GM12864 (cell line): ENCODE measurements at places on chromosomes 6 and 20.

DNA sequence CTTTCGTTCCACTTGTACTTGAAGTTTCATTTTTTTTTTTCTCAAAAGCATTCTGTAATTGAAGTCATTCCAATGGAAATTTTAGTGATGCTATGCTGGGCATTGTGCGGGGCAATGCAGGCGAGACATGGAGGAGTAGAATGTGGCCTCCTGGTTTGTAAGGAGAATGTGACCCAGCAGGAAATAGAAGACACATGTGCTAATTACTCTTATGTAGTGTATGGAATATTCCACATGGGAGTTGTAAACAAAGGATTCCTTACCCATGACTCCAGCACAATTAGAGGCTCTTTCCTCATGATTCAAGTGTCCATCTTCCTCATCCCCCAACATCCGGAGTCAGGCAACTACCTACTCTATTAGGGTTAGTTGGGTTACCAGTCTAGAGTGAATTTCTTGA is 14.9 kb upstream of the RFPL4B start:
- no peak for DNase-seq

DNA sequence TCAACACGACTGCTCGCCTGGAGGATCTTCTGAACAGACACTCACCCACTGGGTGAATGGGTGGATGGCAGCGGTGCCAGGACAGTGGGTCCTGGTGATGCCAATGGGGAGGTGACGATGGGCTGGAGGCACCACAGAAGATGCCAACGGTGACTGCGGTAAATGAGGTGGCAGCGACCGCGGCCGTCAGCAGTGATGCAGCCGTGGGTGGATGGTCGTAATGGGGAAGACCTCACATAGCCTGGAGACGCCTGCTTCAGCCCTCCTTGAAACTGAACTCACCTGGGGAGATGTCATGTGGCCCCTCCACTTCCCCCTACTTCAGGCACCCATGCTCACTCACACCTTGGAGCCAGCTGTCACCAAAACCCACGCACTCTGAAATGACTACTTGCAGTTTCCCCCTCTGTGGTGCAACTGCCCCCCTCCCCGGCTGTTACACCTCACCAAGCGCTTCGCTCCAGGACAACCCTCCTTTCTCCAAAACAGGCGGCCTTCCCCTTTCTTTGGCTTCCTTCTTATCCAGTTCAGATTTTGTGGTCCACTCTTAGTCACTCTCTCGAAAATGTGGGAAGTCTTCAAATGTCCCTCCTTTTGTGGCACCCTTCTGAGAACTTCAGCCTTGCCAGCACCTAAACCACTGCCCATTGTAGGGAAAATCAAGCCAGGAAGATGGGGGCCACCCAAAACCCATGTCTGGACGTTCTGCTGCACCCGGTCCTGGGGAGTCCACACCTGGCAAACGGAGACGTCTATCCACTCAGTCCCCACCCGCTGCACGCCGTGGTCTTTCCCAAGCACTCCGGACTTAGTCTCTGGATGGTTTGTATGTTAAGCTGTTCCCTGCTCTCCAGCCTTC is 10.4 kb upstream of the ABHD16B start:
- peak; percentile 92 for DNase-seq

- peak; percentile 81 for DNase-seq
Observed at GRCh38 chr6:26554697-26555504, 16.7 kb downstream of the HMGN4 start.

DNA sequence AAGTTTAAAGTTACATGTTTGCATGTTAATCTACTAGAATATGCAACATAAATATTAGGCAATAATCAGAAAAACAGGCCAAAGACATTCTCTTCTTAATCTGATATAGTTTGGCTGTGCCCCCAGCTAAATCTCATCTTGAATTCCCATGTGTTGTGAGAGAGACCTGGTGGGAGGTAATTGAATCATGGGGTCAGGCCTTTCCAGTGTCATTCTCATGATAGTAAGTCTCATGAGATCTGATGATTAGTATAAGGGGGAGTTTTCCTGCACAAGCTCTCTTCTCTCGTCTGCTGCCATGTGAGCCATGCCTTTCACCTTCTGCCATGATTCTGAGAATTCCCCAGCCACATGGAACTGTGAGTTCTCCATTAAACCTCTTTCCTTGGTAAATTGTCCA is 1241.7 kb upstream of the ADGRB3 start:
- DNase-seq: no peak

- no peak for DNase-seq
Observed at GRCh38 chr20:54351371-54352136, 123.8 kb upstream of the DOK5 start.

DNA sequence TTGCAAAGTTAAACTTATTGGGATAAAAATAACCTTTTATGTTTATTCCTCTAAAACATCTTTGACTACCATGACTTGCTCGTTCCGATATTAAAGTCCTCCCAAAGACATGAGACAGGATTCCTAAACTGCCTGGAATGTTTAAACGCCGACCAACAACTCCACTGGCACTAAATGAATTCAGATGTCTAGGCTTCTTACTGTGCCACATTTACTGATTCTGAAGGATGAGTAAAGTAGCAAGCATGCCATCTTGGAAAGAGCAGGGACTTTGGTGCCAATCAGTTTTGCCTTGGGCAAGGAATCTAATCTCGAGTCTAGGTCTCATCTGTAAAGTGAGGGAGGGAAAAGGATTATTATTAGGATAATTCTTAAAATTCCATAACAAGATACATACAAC is 25.3 kb downstream of the MBOAT1 start:
- no peak for DNase-seq

DNA sequence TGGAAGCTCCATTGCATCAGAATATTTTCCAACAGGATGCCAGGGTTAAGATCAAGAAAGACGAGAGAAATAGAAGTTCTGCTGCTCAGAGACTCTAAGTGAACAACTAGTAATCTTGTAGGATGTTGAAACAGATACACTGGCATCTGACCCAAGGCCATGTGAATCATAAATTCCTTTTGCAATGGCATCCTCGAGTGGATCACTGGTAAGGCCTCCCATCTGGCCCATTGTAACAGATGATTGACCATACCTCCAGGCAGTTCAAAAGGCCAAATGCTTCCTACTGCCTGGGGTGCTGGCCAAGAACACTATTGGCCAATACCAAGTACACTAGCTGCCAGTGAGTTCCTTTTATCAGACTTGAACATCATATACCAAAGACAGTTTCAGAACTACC is 9.9 kb upstream of the SLC17A3 start:
- no peak for DNase-seq

DNA sequence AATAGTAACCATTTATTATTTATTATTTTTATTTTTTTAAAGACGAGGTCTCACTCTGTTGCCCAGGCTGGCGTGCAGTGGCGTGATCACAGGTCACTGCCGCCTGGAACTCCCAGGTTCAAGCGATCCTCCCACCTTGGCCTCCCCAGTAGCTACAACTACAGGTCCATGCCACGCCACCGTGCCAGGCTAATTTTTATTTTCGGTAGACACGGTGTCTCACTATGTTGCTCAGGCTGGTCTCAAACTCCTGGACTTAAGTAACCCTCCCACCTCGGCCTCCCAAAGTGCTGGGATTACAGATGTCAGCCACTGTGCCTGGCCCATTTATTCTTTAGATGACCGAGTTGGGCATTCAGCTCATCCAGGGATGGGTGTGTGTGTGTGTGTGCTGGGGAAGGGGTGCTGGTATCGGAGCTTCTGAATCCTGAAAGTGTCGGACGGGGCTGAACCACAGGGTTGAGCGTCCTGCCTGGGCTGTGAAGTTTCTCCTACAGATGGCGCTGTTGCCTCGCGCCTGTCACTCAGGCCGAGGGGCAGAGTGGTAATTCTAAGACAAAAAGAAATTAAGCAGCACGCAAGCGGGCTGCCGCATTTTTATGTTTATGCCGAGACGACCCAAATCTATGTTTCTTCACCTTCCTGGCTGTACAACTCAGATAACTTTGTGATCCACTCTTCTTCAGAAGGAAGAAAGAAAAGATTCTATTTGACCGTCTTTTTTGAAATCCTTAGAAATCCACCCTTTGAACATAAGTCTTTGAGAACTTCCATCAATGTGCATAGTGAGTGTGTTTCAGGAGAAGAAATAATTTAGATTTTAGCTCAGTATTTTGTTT is 252.8 kb downstream of the CDH26 start:
- no peak for DNase-seq

- no peak for DNase-seq
Observed at GRCh38 chr6:4662886-4663285, 113.3 kb upstream of the CDYL start.

DNA sequence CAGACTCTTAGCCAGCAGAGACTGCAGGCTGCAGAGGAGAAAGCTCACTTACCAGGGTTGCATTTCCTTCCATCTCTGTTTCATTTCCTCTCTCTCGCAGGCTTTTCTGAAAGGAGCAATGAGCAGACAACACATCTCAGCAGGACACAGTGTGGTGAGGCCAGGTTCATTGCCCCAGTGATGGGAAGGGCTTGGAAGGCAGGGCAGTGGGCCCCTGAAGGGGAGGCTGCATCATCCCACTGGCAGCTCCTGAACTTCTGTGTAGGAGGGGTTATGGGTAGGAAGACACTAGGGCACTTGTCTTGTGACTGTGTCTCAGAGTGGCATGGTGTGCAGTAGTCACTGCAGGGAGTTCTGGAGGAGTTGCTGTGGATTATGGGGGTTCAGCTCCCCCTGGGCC is 246.8 kb downstream of the QKI start:
- DNase-seq: peak; percentile 41

DNA sequence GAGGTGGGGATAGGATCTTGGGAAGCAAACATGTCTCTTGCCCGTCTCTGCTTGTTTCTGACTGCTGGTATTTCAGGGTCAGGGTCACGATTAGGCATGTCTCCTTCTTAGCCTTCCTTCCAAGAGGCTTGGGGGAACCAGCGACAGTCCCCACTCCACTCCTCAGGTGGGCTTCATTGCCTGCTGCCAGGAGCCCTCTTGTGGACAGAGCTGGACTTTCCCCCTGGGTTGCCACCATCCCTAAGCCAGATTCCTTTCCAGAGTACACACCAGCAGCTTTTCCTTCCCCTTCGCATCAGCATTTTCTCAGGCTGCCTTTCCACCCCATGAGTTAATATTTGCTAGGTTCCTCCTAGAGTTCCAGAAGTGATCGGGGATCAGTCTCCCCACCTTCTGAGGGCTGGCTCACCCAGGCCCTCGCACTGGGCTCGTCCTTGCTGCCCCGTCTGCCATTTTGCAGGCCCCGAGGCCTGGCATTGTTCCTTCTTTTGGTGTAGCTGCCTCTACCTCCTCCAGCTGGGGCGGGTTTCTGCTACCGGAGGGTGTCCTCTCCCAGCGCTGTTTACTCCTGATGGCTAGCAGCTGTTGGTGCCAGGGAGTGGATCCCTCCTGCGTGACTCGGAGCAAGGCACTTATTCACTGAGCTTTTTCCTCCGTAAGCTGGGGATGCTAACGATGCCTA is 8.8 kb upstream of the C20orf144 start:
- peak; percentile 47 for DNase-seq

GRCh38 chr6:36998723-36999038 is 6.8 kb upstream of the FGD2 start:
- DNase-seq: no peak

GRCh38 chr6:39731565-39731964 is 6.4 kb upstream of the KIF6 start:
- DNase-seq: no peak

DNA sequence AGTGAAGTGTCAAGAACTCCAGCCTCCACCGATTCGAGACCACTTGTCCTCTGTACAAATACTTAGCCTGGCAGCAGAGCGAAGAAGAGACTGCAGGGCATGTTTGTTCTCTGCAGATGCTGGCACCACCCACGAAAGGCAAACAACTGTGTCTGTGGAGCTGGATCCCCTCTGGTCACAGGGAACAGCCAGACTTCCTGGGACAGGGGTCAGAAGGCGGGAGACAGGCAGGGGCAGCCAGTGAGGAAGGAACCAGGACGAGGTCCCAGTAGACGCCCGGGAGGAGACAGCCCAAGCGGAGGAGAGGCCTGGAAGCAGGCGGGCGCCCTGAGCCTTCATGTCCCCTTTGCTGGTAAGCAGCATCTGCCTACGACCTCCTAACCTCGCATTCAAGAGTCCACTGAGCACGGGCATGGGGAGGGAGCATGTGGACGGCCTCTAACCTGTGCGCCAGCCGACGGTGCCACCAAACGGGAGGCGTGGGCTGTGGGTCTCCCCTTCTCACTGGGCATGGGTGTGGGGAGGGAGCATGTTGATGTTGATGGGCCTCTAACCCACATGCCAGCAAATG is 265.5 kb downstream of the DLL1 start:
- DNase-seq: no peak

DNA sequence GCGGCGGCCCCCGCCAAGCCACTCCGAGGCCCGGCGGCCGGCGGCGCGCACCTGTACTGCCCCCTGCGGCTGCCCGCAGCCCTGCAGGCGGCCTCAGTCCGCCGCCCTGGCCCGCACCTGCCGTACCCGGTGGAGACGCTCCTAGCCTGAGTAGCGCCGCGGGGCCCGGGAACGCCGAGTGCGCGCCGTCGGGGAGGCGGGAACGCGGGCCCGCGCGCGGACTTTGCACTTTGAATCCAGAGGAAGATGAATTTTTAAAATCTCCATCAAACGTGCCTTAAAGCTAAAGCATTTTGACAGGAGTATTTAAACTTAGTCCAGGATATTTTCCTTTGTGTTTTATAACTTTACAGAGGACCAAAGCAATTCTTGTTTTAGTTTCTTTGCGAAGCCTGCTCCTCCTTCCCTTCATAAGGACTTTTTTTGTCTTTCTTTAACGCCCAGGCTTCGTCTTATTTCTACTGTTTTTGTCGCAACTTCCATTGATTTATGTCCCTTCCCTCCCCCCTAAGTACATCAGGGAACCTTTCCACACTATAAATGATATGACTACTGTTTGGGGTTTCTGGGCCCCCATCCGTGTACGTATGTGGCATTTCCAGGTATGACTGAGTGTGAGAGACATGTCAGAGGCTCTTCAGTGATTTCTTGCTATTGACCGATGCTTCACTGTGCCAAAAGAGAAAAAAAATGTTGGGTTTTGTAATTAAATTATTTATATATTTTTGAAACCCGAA is 2.0 kb downstream of the FOXQ1 start:
- no peak for DNase-seq

DNA sequence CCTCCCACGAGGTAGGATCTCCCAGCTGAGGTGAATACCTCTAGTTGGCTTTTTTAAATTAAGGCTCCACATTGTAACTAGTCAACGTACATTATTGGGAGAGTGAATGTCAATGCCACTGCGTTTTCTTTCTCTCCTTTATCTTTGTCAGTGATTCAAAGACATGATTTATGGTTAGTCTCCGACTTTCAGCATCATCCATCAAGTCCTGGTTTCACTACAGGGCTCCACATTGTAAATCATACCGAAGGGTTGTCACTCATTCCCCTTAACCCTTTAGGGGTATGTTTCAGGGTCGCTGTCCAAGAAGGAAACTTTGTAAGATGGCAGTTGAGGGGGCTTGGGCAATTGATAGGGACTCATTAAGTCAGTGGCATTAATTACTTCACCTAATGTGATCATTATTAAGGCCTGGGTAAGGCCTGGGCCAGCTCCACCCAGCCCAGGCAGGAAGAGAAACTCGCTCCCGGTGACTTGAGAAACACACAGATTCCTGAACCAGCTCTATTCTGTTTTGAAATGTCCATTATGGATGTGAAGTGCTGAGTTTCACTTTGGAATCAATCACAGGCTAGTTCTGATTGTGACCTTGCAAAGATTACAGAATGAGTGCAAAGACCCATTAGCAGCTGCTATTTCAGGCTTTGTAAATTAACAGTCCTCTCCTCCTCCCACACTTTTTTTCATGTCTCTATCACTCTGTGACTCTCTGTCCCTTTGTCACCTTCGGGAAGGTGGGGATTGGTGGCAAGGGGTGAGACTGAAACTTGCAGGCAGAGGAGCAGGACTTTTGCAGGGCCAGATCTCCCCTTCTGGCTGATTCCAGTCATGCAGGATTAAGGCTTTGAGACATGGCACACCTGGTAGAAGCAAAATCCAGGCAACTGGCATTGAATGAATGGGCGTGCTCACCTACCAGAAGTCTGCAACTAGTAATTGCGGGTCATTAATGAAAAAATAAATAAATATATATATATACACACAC is 222.4 kb downstream of the TSHZ2 start:
- DNase-seq: no peak
